KBM-7 (cell line): ENCODE measurements at places on chromosomes 7 and 10.

- DNase-seq, result no peak
Measured at GRCh38 chr10:78217336-78217735, 183.7 kb downstream of the RPS24 start.

GRCh38 chr7:97499204-97499603, 232.7 kb upstream of the TAC1 start:
- DNase-seq, result peak; percentile 28

DNA sequence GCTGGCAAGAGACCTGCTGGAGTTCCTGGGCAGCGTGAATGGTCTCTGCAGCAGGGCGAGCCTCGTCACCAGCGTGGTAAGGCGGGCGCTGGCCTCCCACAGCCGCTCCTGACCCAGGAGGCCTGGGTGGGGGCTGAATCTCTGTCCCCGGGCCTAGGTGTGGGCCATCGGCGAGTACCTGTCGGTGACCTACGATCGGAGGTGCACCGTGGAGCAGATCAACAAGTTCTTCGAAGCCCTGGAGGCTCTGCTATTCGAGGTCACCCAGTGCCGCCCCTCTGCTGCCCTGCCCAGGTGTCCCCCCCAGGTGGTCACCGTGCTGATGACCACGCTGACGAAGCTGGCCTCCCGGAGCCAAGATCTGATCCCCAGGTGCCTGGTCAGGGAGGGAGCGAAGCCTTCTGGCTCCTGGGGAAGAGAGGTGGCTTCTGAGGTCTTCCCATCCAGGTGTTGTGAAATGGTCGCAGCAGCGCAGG, 15.1 kb downstream of the AP5Z1 start:
- DNase-seq, result no peak

DNA sequence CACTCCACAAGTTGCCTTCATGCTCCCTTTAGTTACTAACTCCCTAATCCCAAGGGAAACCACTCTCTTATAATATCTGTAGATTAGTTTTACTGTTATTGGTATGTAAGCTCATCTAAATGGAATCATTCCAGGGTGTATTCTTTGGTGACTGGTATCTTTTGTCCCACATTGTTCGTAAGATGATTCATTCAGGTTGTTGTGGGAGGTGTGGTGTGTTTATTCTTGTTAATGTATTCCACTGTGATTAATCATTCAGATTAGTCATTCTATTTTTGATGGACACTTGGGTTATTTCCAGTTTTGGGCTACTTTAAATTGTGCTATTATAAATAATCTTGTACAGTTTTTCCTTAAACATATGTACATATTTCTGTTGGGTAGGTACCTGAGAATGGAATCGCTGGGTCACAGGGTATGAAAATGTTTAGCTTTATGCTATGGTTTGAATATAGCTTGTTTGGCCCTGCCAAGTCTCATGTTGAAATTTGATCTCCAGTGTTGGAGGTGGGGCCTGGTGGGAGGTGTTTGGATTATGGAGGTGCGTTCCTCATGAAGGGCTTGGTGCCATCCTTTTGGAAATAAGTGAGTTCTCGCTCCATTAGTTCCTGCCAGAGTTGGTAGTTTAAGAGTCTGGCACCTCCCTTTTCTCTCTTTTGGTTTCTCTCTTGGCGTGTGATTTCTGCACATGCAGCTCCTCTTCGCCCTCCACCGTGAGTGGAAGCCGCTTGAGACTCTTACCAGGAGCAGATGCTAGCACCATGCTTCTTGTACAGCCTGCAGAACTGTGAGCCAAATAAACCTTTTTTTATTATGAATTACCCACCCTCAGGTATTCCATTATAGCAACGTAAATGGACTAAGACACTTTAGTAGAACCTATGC, 13.8 kb downstream of the BTRC start:
- DNase-seq, result no peak

GRCh38 chr10:52993109-52993508, 220.5 kb upstream of the MBL2 start:
- peak; percentile 32 for DNase-seq

DNA sequence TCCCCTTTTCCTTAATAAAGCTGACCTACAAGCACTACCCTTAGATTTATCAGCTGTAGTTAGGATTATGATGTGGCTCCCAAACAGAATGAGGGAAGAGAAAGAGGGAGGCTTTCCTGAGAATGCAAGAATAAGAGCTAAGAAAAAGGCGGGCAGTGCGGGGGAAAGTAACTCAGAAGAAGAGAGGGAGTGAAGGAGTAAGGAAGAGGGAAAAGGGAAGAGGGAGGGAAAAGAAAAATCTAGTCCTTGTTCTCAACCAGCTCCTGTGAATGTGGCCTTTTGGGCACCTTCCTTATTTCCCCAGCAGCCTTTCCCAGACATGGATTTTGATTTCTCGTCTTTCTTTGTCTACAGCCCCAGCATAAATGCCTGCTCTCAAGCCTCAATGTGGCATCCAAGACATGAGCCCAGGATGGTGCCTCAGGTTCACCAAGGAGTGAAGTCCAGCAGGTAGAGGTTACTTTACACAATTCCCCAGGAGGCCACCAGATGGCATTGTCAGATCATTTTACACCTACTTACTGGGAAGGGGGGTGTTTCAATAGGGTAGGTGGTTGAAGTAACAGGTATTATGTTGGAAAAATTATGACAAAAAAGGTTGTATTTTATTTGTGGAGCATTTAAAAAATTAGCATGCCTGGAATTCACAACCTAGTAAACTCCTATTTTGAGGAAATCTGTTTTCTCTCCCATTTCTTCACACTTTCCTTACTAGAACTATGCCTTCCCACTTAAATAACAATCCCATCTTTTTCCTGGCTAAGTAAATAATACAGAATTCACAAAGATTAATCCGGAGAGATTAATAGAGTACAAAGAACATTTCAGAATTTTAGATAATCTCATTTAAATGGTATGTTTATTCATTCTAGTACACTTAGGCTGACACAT, 106.5 kb downstream of the HTR7 start:
- peak; percentile 45 for DNase-seq

GRCh38 chr7:158259671-158260418, 327.8 kb downstream of the PTPRN2 start:
- DNase-seq, result no peak

DNA sequence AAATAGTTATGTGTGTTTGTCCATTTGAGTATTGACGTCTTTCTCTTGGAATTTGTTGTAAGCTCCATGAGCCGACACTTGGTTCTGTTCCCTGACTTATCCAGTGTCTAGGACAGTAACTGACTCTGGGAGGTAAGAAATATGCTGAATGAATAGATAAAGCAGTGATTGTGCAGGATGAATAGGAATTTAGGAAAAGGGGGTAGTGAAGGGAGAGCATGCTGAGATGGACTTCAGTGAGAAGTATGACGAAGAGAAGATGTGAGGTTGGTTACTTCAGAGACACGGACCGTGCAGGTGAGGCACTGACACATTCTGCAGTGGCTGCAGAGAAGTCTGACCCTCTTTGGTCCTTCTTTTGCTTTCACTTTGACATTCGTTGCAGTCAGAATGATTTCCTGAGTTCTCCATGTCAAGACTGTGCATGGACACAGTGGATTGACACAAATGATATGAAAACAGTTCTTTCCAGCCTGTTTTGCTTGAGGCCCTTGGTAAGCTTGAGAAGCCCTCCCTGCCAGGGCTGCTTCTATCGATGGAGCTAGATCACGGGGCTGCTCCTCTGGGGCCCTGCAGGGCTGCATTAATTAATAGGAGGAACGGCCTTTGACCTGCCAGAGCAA, 261.5 kb upstream of the SORCS1 start:
- DNase-seq, result no peak

DNA sequence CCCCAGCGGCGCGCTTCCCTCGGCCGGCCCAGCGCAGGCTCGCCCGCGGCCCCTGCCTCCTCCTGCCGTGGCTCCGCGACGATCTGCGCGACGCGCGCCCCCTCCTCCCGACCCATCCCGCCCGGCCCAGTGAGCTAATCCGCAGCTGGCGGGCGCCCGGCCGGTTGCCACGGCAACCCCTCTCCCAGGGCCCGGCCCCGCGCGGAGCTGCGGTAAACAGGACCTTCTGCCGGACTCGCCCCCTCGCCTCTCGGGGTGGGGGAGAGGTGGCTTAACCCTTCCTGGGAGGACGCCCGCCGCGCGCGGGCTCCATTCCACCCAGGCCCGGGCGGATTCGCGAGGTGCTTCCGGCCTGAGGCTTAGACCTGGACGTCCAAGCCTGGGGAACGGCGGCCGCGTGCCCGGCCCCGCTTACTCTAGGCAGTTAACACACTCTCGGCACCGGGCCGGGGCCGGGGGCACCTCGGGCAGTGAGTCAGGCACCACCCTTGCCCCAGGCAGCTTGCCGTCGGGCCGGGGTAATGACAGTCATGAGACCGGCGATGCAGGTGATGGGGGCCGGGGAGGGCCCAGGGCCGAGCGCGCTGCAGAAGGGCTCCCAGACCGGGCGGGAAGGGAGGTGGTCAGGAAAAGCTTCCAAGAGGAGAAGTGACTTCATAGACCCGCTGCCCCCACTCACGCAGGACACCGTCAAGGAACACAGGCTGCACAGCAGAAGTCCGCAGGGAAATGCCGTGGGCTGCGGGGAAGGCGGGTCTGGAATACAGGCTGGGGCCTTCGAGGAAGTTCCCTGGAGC, at the start of gene DENND2A:
Gene DENND2A (minus strand): TSS at position 87 of the 797 bp plus-strand sequence. CDS start 38,416 bp downstream, outside the sequence.
- DNase-seq, result peak; percentile 16

- DNase-seq, result no peak
Measured at GRCh38 chr7:130346177-130346905, 1.7 kb downstream of the CPA5 start.

- no peak for DNase-seq
Measured at GRCh38 chr7:50533866-50534265, 31.3 kb downstream of the DDC start.

DNA sequence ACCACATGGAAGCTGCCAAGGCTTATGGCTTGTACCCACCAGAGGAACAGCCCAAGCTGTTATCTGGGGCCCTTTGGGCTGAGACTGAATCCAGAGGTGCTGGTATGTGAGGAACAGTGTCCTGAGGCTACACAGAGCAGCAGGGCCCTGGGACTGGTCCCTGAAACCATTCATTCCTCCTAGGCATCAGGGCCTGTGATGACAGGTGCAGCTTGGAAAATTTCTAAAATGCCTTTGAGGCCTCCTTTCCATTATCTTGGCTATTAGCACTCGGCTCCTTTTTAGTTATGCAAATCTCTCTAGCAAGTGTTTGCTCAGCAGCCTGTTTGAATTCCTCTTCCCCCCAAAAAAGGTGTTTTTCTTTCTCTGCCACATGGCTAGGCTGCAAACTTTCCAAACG, 1151.7 kb upstream of the LRRN3 start:
- no peak for DNase-seq

DNA sequence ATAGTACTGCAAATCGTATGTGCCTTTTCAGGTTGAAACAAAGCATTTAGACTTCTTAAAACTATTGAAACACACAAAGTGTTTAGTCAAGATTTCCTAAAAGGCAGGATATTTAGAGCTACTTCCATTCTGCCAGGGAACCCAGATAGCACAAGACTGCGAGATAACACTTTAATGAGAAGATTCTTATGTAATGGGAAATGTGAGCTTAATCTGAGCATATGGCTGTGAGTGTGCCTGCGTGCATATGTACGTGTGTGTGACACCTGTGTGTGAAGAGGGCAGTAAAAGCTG, 14.3 kb upstream of the JCAD start:
- DNase-seq, result no peak

GRCh38 chr10:118842843-118843624, 88.3 kb upstream of the CACUL1 start:
- DNase-seq, result no peak

DNA sequence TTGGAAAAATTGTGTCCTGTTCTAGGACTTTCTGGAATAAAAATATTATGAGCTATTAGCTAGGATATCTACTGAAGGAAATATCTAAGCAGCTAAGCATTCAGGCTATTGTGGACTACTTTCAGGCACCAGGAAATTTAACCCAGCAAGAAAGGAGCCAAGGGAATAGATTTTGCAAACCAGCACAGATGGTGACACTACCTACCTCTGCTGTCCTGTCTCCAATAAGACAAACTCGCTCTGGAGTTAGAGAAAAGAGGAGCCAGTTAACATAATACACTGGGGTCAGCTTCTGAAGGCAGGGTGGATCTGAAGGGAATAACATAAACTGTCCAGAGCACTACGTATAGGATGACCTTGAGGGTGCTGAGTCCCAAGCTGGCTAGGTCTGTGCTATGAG, 223.7 kb upstream of the PRSS58 start:
- no peak for DNase-seq

DNA sequence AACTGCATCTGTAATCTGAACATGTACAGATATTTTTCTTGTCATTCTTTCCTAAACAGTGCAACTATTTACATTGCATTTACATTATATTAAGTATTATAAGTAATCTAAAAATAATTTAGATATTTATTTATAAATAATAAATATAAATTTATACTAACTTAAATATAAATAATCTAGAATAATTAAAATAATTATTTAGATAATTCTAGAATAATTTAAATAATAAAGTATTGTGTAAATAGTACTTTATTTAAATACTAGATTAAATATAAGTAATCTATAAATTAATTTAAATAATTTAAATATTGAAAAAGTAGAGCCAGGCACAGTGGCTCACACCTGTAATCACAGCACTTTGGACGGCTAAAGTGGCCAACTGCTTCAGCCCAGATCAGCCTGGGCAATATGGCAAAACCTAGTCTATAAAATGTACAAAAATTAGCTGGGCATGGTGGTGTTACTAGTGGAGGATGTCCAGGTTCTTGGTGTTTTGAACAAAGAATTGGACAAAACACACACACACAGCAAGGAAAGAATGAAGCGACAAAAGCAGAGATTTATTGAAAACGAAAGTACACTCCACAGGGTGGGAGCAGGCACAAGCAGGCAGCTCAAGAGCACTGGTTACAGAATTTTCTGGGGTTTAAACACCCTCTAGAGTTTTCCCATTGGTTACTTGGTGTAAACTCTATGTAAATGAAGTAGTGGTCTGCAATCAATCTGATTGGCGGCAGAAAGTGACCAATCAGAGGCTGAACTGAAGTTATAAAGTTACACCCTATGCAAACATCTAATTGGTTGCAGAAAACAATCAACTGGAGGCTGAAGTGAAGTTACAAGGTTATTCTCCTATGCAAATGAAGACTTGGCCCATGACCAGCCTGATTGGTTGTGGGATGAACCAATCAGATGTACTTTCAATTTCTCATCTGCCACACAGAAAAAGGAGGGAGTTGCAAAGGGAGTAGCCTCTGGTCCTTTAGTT, 100.2 kb upstream of the SP4 start:
- no peak for DNase-seq

GRCh38 chr10:13299437-13300287, at the start of gene PHYH:
Gene PHYH, minus strand, starts transcription at chr10:13300064. Its CDS starts 22 bp downstream, at chr10:13300042.
- peak; percentile 80 for DNase-seq

GRCh38 chr7:155404976-155405375, 53.0 kb upstream of the EN2 start:
- no peak for DNase-seq
